ENCODE measurements at places on chromosomes 12 and 14. TPM values are rescaled to one million over a fixed set of nuclear protein-coding genes. Genes with fewer than 3 reads are reported as not detected.

The MEG3 gene
- 228 TPM for total RNA-seq

The MUCL1 gene
- total RNA-seq = 1.4 TPM

The LRP1-AS gene
- not detected for total RNA-seq

The ACSM4 gene
- total RNA-seq = 0.79 TPM

The MSI1 gene
- 7.4 TPM for total RNA-seq

The HOXC4 gene
- 3.1 TPM for total RNA-seq

The ETFBKMT gene
- 9.8 TPM for total RNA-seq

The RHEBL1 gene
- 5.9 TPM for total RNA-seq

The KRT78 gene
- total RNA-seq = 1.1 TPM

The PRH2 gene
- total RNA-seq = 1.3 TPM

- no peak for DNase-seq
- no peaks in the 10 kb centered on the region for H3K36me3 ChIP-seq
- no peaks in the 10 kb centered on the region for H3K4me1 ChIP-seq
- no peaks in the 10 kb centered on the region for H3K27me3 ChIP-seq
- no peak overlapping the region for H3K4me3 ChIP-seq
Measured at GRCh38 chr12:50635364-50635763, 128.5 kb upstream of the ATF1 start.

DNA sequence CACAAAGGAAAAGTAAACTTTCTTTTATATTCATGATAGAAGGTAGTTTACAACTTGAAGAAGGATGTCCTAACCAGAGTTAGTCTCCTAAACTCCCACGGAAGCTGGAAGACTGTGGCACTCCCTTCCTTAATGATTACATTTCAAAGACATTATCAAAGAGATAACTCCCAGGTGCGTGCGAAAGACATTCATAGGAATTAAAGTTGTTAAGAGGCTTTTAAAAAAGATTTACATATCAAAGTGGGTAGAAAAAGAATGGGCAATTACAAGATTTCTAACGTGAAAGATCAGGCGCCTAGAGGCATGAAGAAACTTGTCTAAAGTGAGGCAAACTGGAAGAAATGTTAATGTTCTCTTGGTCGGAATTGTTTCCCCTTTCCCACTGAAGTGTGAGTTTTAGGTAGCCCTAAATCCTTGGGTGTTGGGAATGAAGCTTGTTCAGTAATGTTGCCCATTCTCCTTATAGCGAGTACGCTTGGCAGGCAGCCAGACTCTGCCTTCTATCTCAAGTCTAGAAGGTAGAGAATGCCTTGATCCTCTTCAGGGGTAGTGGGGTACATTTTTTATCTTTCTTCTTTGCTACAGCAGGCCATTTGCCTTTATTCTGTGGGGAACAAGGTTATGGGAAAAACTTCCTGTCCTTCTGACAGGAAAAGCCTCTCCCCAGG, 642.0 kb downstream of the SLC6A15 start:
- no peaks in the 10 kb centered on the region for H3K36me3 ChIP-seq
- H3K27ac ChIP-seq = no peak overlapping the region
- H3K4me1 ChIP-seq = no peaks in the 10 kb centered on the region
- H3K4me3 ChIP-seq = no peak overlapping the region
- DNase-seq = peak; percentile 22

DNA sequence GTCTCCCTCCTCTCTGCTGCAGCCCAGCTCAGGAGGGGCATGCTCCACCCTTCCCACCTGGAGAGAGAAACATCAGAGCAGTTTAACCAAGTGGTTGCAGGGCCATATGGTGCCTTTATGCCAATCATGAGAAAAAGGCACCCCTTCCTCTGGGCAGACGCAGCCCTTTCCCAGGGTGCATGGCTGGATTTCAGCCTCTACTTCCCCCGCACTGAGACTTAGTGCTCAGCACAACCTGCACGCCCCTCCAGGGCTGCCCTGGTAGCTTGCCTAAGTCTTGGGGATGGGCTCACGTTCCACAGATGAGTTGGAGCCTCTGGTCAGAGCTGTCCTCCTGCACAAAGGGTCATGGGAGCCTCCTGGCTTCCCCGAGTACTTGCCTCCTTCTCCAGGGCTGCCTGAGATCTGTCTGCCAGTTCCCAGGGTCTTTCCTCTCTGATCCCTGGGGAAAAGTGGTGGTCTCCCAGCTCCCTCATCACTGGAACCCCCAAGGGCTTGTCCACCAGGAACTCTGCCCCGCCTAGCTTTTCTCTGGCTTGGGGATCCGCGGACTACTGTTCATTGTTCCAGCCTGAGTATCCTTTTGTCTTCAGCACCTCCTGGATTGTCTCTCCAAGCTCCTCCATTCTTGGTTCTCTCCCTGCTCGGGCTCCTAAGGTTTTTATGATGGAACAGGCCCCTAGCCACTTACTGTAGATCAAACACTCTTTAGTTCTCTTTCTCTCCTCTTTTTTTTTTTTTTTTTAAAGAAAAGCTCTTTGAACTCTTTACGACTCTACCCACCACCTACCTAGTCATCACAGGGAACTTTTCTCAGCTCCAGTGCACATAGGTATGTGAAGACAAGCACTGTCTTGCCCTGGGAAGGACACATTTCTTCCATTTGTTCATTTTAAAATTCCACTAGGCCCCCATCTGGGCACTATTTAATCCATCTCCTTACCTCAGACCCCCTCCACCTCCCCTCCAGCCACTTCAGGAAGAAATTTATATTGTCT, 6.1 kb upstream of the KRT74 start:
- H3K4me1 ChIP-seq = no peaks in the 10 kb centered on the region
- H3K27me3 ChIP-seq = no peaks in the 10 kb centered on the region
- H3K36me3 ChIP-seq = no peaks in the 10 kb centered on the region
- no peak overlapping the region for H3K4me3 ChIP-seq
- H3K27ac ChIP-seq = no peak overlapping the region

DNA sequence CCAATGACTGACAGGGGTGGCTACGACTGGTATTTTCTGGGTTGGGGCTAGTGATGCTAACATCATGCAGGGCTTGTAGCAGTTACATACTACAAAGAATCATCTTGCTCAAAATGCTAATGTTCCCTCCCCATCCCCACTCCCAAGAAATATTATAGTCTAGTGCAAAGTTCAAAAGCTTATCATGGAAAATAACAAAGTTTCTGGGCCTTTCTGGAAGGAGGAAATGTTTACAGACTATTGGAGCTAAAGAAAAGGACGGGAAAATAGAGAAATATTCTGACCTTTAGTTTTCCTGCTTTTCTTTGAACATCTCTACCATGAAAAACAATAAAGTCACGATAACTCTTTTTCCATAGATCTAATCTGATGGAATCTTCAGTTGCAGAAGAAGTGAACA, 23.2 kb downstream of the GSG1 start:
- no peak for DNase-seq
- no peak overlapping the region for H3K27ac ChIP-seq
- no peak overlapping the region for H3K4me3 ChIP-seq
- no peaks in the 10 kb centered on the region for H3K4me1 ChIP-seq
- H3K36me3 ChIP-seq = no peaks in the 10 kb centered on the region

GRCh38 chr14:79136071-79137044, 966.2 kb downstream of the NRXN3 start:
- no peak for DNase-seq
- H3K27me3 ChIP-seq = no peaks in the 10 kb centered on the region
- H3K36me3 ChIP-seq = no peaks in the 10 kb centered on the region
- no peak overlapping the region for H3K4me3 ChIP-seq

DNA sequence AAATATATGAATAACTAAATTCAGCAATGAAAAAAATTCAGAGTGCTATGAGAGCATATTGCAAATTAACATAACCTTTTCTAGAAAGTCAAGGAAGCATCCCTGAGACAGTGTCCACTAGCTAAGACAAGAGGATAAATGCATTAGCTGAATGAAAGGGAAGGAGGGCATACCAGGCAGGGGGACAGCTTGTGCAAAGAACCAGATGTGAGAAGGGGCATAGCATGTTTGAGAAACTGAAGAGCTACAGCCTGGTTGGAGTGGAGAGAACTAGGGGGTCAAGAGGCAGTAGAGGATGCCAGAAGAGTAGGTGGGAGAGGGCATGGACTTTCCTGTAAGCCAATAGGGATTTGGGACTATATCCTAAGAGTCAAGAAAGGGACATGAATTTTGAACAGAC, 2.2 kb upstream of the GUCY2C start:
- H3K4me3 ChIP-seq = no peak overlapping the region
- H3K4me1 ChIP-seq = no peaks in the 10 kb centered on the region
- no peak for DNase-seq
- H3K27ac ChIP-seq = no peak overlapping the region
- H3K36me3 ChIP-seq = no peaks in the 10 kb centered on the region
- H3K27me3 ChIP-seq = no peaks in the 10 kb centered on the region

- no peak for DNase-seq
- H3K4me1 ChIP-seq = peaks cover 15% of the 10 kb centered on the region
- H3K4me3 ChIP-seq = no peak overlapping the region
- H3K36me3 ChIP-seq = no peaks in the 10 kb centered on the region
- no peak overlapping the region for H3K27ac ChIP-seq
- H3K27me3 ChIP-seq = no peaks in the 10 kb centered on the region
Measured at GRCh38 chr12:108722463-108722862, 8.9 kb downstream of the CORO1C start.

GRCh38 chr14:88682495-88683114, 110.1 kb downstream of the EML5 start:
- H3K4me3 ChIP-seq = no peak overlapping the region
- no peaks in the 10 kb centered on the region for H3K4me1 ChIP-seq
- no peaks in the 10 kb centered on the region for H3K36me3 ChIP-seq
- no peaks in the 10 kb centered on the region for H3K27me3 ChIP-seq

DNA sequence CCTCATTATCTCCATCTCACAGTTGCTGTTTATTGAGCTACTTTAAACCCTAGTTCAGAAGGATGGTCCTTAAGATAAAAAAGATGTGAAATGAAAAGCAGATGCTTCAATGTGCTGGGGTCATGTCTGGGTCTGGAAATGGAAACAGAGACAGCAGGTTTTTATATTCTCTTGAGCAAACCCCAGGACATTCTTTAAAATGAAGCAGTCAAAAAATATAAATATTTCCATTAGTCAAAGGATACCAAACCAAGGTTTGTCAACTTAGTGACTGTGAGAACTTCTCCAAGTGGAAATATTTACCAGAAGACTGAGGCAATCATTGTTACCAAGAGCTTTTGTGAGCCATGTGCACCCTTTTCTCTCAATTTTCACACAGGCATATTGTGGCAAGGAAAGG, 102.5 kb upstream of the DIO2 start:
- no peaks in the 10 kb centered on the region for H3K36me3 ChIP-seq
- no peaks in the 10 kb centered on the region for H3K4me1 ChIP-seq
- H3K27ac ChIP-seq = no peak overlapping the region
- no peak for DNase-seq

GRCh38 chr14:63504648-63505047, 38.5 kb downstream of the PPP2R5E start:
- H3K36me3 ChIP-seq = no peaks in the 10 kb centered on the region
- H3K27me3 ChIP-seq = no peaks in the 10 kb centered on the region
- no peaks in the 10 kb centered on the region for H3K4me1 ChIP-seq
- no peak for DNase-seq

GRCh38 chr12:3658327-3659163, 94.4 kb downstream of the CRACR2A start:
- no peak overlapping the region for H3K27ac ChIP-seq
- H3K27me3 ChIP-seq = no peaks in the 10 kb centered on the region
- no peak for DNase-seq
- no peaks in the 10 kb centered on the region for H3K4me1 ChIP-seq

GRCh38 chr14:50091240-50091913, 25.0 kb downstream of the VCPKMT start:
- no peak overlapping the region for H3K4me3 ChIP-seq
- DNase-seq = no peak
- H3K27ac ChIP-seq = no peak overlapping the region
- no peaks in the 10 kb centered on the region for H3K27me3 ChIP-seq
- no peaks in the 10 kb centered on the region for H3K4me1 ChIP-seq

DNA sequence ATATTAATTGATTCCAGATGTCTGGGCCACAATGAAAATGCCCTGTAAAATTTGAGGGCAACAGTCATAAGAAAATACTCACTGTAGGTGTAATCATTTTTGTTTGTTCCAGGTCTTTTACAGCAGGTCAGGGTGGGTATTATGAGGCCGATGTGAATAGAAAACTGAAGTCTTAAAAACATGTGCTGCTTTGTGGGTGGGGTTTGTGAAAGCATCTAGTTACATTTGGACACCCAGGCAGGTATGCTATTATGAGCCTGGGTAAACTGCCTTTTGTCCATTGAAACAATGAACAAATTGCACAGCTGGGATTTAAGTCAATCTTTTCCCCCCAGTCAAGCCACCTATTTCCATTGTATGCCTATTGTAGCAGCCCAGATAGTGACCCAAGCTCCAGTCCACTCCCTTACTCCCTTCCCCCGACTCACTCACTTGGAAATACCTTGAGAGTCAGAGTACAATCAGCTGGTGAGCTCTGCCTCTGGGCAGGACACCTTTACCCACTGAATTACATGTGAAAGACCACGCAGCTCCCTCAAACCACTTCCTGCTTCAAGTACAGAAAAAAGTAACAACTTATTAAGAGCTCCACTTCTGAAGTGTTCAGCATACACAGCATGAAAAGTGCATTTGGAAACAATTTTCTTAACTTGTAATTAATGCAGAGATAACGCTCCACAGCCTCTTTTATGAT, 1.8 kb downstream of the IGF1 start:
- no peak for DNase-seq
- no peaks in the 10 kb centered on the region for H3K4me1 ChIP-seq
- H3K27me3 ChIP-seq = no peaks in the 10 kb centered on the region
- H3K36me3 ChIP-seq = no peaks in the 10 kb centered on the region

DNA sequence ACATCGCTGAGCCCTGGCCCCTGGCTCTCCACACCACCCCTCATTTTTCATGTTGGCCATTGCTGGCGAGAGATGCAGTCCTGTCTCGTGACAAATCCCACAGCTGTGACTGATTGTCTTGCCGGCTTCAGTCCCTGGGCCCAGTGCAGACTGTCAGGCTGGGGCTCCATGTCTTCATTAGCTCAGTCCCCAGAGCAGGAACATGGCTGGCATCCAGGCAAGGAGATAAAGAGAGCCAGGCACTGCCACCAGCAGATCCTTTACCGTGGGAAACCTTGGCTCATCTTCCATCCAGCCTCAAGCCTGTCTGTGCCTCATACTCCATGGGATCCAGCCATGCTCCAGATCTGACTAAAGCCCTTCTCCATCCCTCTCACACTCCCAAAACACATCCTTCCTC, 284.7 kb upstream of the FKBP4 start:
- no peak for DNase-seq
- H3K4me3 ChIP-seq = no peak overlapping the region
- H3K36me3 ChIP-seq = no peaks in the 10 kb centered on the region
- no peaks in the 10 kb centered on the region for H3K4me1 ChIP-seq
- H3K27ac ChIP-seq = no peak overlapping the region

- H3K36me3 ChIP-seq = no peaks in the 10 kb centered on the region
- no peaks in the 10 kb centered on the region for H3K4me1 ChIP-seq
- H3K27me3 ChIP-seq = no peaks in the 10 kb centered on the region
- no peak for DNase-seq
Measured at GRCh38 chr14:87306409-87307168, 686.4 kb downstream of the GALC start.

DNA sequence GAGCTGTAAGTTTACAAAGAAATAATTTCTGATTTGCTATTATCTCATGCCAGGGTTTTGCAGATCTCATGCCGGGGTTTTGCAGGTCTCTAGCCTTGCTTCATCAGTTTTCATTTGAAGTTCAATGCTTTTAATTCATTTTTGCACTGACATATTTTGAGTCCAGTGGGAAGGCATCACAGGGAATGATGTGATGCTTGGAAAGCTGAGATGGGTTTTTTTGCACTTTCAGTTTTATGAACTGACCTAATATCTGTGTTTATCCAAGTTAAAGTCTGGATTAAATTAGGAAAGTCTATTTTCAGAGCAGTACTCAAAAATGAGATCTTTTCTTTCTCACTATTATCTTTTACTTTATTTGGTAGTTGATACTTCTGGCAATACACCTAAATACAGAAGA, 23.6 kb upstream of the REP15 start:
- H3K4me1 ChIP-seq = peaks cover 5% of the 10 kb centered on the region
- no peak for DNase-seq
- no peaks in the 10 kb centered on the region for H3K27me3 ChIP-seq
- peak overlapping the region; percentile 46 for H3K27ac ChIP-seq

Data from testis (tissue), 5 donors.